ENCODE measurements at places on chromosomes 7 and 10.

GRCh38 chr10:93463723-93464476, 18.2 kb downstream of the MYOF start:
- no peak for DNase-seq

DNA sequence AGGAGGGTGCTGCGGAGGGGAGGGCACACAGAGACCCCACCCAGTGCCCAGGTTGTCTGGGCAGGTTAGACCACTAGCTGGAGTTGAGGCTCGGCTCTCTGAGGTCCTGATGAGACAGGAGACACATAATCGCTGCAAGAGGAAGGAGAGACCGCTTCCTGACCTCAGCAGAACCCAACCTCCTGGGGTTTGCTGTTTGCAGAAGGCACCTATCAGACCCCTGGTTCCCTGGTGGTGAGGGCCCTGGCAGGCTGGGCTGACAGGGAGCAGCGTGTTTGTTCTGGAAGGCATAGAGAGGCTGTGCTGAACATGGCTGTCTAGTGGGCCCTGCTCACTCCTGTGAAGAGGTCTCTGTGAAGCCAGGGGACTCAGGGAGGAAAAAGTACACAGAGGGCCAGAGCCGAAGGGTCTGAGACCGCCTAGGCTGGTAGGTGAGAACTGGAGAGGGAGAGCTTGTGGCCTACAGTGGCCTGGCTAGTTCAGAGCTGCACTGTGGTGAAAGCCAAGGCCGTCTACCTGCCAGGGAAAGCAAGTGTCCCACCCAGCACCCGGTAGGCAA, 39.4 kb upstream of the NPFFR1 start:
- no peak for DNase-seq

DNA sequence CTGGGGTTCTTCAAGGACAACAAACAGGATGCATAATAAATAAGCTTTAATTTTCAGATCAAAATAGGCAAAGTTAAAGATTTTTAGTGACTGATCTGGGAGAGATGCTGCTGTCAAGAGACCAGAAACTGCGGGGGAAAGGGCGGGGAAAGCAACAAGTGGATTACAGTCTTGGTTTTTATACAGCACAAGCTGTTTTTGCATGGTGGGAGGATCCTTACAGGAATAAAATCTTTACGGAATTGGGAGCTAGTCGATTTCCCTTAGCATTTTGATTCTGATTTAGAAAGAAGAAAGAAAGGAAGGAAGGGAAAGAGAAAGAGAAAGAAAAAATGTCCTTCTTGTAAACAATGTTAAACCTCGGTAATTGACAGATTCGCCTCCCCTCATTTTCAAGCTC, 242.3 kb upstream of the SP8 start:
- DNase-seq = no peak

DNA sequence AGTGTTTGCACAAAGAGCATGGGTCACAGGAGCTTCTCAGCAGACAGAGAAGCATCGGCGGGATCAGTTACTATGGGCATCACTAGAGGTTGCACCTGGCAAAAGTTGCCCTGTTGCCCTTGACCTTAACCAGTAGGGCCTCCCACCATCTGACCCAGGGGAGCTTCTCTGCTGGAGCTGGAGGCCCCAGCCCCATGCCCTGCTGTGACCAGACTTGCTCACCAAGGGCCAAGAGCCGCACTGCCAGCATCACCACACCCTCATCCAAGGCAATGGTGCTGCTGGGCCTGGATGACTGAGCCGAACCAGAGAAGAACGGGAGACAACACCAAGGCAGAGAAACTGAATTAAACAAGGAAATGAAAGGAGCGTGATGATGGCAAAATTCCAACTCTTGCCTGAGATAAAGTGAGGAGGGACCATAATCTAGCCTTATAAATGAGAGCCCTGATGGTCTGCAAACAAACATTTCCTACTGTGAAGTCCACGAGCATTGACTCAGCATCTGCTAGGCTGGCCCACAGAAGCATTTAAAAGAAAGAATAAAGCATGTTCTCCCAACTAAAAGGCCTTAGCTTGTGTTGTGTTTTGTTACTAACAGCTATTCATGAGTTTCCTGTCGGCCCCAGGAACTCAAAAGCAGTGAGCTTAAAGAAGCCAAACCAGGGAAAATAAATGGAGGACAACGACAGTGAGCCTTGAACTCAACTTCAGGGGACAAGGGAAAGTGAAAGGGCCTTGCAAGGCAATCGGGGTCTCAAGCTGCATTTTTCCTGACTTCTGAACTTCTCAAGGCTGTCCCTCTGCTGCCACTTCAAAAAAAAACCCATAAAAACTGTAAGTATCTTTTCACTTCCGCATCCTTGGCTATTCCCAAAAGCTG, 60.4 kb downstream of the AFAP1L2 start:
- no peak for DNase-seq

- no peak for DNase-seq
Observed at GRCh38 chr10:77710759-77711682, 73.4 kb upstream of the KCNMA1 start.

- DNase-seq = no peak
Observed at GRCh38 chr7:148921189-148921588, 37.1 kb upstream of the EZH2 start.

- DNase-seq = no peak
Observed at GRCh38 chr10:61024856-61025201, 80.8 kb upstream of the RHOBTB1 start.

DNA sequence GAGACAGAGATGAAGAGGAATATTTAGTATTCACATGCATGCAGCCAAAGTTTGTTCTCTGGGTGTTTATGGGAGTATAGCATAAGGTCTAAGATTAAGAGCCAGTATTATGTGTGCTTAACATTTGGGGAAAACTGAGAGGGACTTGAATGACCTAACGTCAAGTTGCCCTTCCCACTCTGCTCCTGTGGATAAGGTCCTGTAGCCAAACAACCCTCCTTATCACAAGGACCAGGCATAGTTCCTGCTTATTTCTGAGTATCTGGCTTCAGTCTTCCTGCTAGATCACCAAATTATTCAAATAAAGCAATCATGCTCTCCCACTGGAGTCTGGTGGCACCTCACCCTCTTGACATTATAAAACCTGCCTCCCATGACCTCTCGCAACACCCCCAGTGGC, 137.9 kb upstream of the SEMA3E start:
- DNase-seq = no peak

- DNase-seq = no peak
Observed at GRCh38 chr7:45203936-45204445, 46.4 kb downstream of the RAMP3 start.

GRCh38 chr7:35261476-35262285, 7.8 kb upstream of the TBX20 start:
- no peak for DNase-seq
